NT2/D1 (cell line): ENCODE measurements at places on chromosomes 13 and 19.

DNA sequence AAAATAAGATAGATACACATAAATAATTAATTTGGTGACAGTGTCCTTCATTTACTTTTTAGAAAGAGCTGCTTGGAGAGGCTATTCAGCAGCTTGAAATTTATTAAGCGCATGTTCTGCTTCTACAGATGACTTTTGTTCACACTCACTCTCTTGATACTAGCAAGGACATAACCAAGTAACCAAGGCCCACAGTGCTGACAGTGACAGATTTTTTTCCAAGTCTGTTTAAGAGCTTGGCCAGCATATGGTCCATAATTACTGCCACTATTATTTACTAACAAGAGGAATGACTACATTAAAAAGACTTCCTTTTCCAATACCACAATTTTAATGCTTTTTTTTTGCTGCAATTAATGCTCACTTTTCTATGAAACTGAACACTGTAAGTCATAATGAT, 673.7 kb upstream of the MIR17HG start:
- DNase-seq: no peak

GRCh38 chr19:19227217-19227616, 15.5 kb downstream of the NCAN start:
- DNase-seq: no peak

GRCh38 chr13:95251641-95252040, 49.6 kb downstream of the ABCC4 start:
- DNase-seq: no peak

DNA sequence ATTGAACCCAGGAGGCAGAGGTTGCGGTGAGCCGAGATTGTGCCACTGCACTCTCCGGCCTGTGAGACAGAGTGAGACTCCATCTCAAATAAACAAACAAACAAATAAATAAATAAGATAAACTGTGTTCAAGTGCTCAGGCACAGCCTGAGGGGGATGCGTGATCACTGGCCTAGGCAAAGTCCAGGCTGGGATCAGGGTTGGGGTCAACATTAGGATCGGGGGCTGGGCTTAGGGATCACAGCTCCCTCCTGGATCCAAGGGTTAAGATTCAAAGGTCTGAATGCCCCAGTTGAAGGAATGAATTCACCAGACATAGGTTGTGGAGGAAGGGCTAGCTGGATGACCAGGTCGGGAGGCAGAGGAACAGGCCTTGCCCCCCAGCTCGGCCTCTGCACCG, 1.9 kb upstream of the EXOC3L2 start:
- DNase-seq: no peak

DNA sequence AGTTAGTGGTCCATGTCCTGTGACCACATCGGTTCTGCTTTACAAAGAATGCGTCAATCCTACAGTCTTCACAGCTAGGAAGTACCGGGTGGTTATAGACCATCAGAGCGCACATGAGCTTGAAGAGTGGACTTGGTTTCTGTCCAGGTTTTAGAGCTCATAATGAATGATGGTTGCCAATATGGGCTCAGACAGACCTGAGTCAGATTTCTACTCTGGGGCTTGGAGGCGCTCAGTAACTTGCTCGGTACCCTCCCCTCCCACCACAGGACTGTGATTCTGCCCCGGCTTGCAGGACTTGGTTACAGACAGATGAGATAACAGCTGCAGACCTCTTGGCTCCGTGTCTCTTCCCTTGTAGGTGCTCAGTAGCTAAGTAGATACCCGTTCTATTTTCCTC, 284.7 kb downstream of the TSHZ3 start:
- DNase-seq: no peak

- DNase-seq: no peak
Observed at GRCh38 chr13:91879360-91879759, 480.9 kb downstream of the GPC5 start.

DNA sequence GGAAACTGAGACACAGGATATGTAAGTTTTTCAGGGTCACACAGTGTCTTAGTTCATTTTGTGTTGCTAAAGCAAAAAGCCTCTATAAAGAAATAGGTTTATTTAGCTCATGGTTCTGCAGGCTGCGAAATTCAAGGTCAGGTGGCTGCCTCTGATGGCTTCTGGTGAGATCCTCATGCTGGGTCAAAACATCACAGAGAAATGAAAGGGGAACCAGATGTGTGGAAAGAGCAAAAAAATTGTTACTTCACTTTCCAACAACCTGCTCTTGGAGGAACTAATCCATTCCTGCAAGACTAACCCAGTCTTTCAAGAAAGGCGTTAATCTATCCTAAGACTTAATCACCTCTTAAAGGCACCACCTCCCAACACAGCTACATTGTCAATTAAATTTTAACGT, 64.2 kb upstream of the UBL3 start:
- DNase-seq: no peak

DNA sequence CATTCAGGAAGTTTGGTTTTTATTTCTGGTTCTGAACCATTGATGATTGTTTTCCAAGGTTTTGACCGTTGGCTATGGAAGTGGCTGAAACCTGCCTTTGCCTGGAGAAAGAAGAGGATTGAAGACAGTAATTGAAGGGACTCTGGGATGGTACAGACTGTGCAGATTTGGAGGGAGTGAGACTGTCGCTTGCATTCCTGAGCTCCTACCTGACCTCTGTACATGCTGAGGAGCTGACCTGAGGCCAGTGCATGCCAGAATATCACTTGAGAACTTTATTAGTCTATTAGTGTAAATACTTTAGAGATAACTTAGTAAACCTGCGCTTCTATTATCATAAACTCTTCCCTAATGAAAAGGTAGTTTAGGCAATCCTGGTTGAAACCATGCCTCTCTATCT, 276.4 kb downstream of the IRS2 start:
- no peak for DNase-seq

DNA sequence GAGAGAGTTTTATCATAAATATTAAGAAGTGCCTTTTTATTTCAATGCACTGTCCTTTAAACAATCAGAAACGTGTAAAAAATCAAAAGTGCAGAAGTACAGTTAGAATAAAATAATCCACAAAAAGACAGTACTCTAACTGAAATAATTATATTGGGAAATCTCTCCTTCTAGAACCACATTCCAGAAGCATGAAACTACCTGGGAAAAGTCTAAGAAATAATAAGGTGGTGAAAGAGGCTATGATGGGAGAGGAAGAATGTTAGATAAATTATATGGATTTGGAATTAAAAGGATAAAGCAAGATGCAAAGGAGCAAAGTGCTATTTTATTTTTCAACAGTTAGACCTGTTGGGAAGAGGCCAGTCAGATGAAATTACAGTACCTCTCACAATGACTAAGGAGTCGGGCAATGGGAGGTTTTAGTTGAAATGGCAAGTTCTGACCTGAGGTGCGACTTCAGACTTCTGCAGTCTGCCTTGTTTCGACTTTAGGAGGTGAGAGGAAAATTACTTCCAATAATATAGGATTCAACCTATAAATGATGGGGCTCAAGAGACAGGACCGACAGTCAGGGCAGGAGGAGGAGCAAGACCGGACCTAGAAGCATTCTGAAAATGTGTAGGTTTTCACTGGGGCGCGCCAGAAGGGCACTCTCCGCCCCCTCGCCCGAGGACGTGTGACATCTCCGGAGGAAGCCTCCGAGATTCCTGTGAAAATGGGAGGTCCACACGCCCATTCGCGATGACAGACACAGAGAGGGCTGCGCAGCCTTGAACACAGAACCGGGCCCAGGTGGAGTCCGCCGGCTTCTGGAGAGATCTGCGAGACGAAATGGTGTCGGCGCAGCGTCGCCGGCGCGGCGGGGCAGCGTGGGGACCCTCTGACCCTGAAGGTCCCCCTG, 717 bp downstream of the SPRYD7 start:
- no peak for DNase-seq

- DNase-seq: no peak
Observed at GRCh38 chr19:31118287-31118955, 230.8 kb downstream of the TSHZ3 start.

- DNase-seq: no peak
Observed at GRCh38 chr13:62997038-62997599, 1581.5 kb upstream of the PCDH20 start.

DNA sequence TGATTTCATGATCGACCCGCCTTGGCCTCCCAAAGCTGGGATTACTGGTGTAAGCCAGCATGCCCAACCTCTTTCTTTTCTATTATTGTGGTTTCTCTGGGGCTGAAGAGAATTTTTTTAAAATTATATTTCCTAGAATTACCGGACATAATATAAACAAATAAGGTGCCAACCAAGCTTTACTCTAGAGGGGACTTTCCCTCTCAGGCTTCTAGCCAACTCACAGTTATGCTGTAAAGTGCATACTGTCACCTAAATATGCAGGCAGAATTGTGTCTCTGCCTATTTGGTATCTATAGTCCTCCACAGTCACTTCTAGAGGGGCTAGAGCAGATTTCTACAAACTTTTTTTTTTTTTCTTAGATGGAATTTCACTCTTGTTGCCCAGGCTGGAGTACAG, 41.6 kb upstream of the ZNF681 start:
- no peak for DNase-seq
